ENCODE measurements at places on chromosomes 12 and 14. TPM values are rescaled to one million over a fixed set of nuclear protein-coding genes. Genes with fewer than 3 reads are reported as not detected.

The SLC2A14 gene
- not detected for total RNA-seq

The TSPAN9 gene
- total RNA-seq, result 66.8 TPM

The ADCY4 gene
- 87.0 TPM for total RNA-seq

The PTPRR gene
- total RNA-seq, result 0.46 TPM

The ARL1 gene
- total RNA-seq, result 65.4 TPM

The IL23A gene
- total RNA-seq, result not detected

The KLRK1 gene
- not detected for total RNA-seq

The SLCO1B1 gene
- not detected for total RNA-seq

The LMO3 gene
- not detected for total RNA-seq

The CARMIL3 gene
- not detected for total RNA-seq

- peak; percentile 96 for DNase-seq
- H3K36me3 ChIP-seq, result no peaks in the 10 kb centered on the region
- peak overlapping the region; percentile 89 for H3K27ac ChIP-seq
- H3K4me3 ChIP-seq, result no peak overlapping the region
- peaks cover 16% of the 10 kb centered on the region for H3K4me1 ChIP-seq
- no peaks in the 10 kb centered on the region for H3K27me3 ChIP-seq
Observed at GRCh38 chr14:104436047-104436591, 143.4 kb upstream of the C14orf180 start.

GRCh38 chr14:90509403-90509802 lies 112.6 kb downstream of the CALM1 start:
- no peak overlapping the region for H3K27ac ChIP-seq
- H3K4me1 ChIP-seq, result no peaks in the 10 kb centered on the region
- H3K36me3 ChIP-seq, result no peaks in the 10 kb centered on the region
- H3K4me3 ChIP-seq, result no peak overlapping the region
- no peak for DNase-seq
- no peaks in the 10 kb centered on the region for H3K27me3 ChIP-seq

- no peaks in the 10 kb centered on the region for H3K36me3 ChIP-seq
- peak; percentile 43 for DNase-seq
- peaks cover 62% of the 10 kb centered on the region for H3K4me1 ChIP-seq
- H3K27ac ChIP-seq, result peak overlapping the region; percentile 99
- no peak overlapping the region for H3K4me3 ChIP-seq
- H3K27me3 ChIP-seq, result no peaks in the 10 kb centered on the region
Observed at GRCh38 chr12:96419576-96420276, 19.5 kb upstream of the CDK17 start.

DNA sequence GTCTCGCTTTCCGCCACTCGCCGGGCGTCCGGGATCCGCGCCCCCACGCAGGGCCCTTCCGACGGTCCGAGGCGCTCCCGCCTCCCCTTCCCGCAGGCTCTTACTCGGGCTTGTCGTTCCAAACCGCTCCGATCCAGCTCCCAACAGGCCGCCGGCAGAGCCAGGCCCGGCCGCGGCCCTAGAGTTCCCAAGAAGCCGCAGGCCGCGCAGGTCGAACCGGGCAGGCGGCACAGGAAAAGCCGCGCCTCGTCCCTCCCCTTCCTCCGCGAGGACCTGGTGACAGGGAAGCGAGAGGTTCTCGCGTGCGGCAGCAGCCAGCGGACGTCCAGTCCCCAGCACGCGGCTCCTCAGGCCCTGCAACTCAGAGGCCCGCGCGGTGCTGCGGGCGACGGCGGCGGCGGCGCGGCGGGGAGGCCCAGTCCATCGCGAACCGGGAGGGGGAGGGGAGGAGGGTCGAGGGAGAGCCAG lies 272 bp downstream of the HECTD1 start:
- DNase-seq, result no peak
- H3K27ac ChIP-seq, result peak overlapping the region; percentile 66
- H3K36me3 ChIP-seq, result no peaks in the 10 kb centered on the region
- peak overlapping the region; percentile 96 for H3K4me3 ChIP-seq
- H3K27me3 ChIP-seq, result no peaks in the 10 kb centered on the region
- peaks cover 14% of the 10 kb centered on the region for H3K4me1 ChIP-seq

DNA sequence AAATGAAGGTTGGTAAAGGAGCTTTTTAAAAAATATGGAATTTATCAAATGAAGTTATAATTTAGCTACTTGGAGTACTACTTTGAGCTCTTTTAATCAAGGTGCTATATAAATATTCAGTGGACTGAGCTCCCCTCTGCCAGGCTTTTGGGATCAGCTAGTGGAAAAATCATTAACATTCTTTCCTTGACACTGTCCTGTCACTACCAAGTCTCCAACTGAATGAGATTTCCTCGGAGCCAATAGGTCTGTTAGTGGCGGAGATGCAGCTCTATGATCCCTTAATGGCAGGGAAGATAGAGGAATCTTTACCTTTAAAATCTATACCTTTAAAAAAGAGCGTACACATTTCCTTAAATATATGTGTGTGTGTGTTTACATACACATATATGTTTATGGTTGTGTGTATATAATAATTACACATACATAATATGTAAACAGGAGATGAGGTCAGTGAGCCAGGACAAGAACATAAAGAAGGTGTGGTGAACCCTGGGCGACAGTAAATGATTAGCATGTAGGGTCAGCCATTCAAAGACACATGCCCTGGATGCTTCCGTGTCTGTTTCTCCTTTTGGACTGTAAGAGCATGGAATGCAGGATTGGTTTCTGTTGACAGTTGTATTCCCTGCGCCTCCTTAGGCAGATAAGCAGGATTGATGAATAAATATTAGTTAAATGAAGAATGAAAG lies 47.7 kb upstream of the ATP2A2 start:
- H3K27ac ChIP-seq, result no peak overlapping the region
- no peaks in the 10 kb centered on the region for H3K4me1 ChIP-seq
- H3K27me3 ChIP-seq, result no peaks in the 10 kb centered on the region
- DNase-seq, result no peak
- no peak overlapping the region for H3K4me3 ChIP-seq
- H3K36me3 ChIP-seq, result no peaks in the 10 kb centered on the region

DNA sequence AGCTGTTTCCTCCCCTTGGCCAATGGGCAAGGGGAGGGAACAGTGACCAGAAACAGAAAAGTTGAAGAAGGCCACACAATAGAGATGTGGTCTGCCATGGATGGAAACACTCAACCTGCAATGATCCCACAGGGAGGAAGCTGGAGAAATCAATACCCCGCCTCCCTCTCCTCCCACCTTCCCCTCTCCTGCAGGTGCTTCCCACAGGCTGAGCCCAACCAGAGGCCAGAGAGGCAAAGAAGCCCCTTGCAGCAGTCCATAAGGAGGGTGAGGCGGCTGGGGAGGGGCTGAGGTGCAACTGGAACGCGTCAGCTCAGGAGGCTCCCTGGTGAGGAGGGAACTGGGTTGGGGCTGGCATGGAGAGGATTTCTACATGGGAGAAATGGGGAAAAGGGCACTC lies 84.0 kb downstream of the RNF34 start:
- no peaks in the 10 kb centered on the region for H3K27me3 ChIP-seq
- H3K4me1 ChIP-seq, result no peaks in the 10 kb centered on the region
- no peak overlapping the region for H3K4me3 ChIP-seq
- H3K27ac ChIP-seq, result no peak overlapping the region

GRCh38 chr14:45610318-45610717 lies 357.3 kb upstream of the MIS18BP1 start:
- H3K27me3 ChIP-seq, result no peaks in the 10 kb centered on the region
- no peak overlapping the region for H3K4me3 ChIP-seq
- no peak overlapping the region for H3K27ac ChIP-seq

DNA sequence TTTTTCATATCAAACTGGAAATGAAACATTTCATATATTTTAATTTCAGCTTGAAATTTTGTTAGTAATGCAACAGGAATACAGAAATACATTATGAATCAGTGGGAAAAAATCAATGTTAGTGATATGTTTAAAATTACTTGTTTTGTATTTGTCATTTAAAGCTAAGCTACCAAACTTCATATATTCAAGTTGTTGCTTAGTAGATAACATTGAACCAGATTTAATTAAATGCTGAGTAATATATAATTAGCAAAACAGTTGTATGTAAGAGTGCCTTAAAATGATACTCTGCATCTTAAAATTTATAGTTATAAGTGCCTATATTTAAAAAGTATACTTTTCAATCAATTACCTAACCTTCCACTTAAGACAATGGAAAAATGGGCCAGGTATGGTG lies 5.0 kb downstream of the CHURC1 start:
- H3K4me1 ChIP-seq, result peaks cover 13% of the 10 kb centered on the region
- no peak overlapping the region for H3K4me3 ChIP-seq
- H3K36me3 ChIP-seq, result no peaks in the 10 kb centered on the region
- H3K27me3 ChIP-seq, result no peaks in the 10 kb centered on the region

- no peaks in the 10 kb centered on the region for H3K4me1 ChIP-seq
- no peak overlapping the region for H3K4me3 ChIP-seq
- H3K36me3 ChIP-seq, result no peaks in the 10 kb centered on the region
Observed at GRCh38 chr12:108777156-108777555, 45.8 kb upstream of the CORO1C start.

DNA sequence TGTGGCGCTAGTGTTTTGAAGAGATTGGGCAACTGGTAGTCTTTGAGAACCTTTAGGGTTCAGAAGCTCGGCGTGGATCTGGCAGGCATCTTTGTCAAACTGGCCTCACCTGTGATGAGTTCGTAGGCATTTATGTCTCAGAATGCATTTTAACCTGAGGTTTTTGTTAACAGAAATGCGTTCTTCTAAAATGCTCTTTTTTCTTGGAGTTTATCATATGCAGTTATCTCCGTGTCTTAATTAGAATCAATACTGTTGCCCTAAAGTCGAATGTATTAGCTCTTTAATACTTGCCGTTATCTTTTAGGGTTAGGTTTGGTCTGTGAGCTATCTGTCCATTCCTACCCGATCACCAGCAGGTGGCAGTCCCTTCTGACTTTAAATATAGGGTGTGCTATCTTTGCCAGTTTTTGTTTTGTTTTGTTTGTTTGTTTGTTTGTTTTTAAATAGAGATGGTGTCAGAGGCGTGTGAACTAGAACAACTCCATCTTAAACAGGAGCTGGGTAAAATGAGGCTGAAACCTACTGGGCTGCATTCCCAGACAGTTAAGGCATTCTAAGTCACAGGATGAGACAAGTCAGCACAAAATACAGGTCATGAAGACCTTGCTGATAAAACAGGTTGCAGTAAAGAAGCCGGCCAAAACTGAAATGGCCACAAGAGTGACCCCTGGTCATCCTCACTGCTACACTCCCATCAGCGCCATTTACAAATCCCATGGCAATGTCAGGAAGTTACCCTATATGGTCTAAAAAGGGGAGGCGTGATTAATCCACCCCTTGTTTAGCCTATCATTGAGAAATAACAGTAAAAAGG lies 1.4 kb downstream of the ATF1 start:
- H3K27ac ChIP-seq, result no peak overlapping the region
- peak; percentile 64 for DNase-seq
- H3K4me3 ChIP-seq, result peak overlapping the region; percentile 61

- no peak overlapping the region for H3K4me3 ChIP-seq
- H3K27ac ChIP-seq, result no peak overlapping the region
- no peaks in the 10 kb centered on the region for H3K27me3 ChIP-seq
Observed at GRCh38 chr12:130083002-130083401, 79.3 kb upstream of the FZD10 start.

DNA sequence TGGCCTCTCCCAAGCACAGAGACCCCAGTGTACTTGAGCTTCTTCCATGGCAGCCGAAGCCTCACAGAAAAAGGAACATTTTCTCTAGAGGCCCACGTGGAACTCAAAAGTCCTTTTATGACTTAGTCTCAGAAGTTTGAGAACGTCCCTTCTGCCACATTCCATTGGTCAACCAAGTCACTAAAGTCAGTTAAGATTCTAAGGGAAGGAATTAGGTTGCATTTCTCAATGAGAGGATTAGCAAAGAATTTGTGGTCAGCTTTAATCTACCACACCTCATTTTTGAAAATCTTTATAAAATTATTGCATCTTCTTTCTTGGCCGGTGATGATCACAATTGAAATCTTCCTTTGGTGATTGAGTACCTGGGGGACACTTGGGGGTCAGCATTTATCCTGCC lies 279.9 kb upstream of the TBX3 start:
- no peaks in the 10 kb centered on the region for H3K36me3 ChIP-seq
- H3K27me3 ChIP-seq, result no peaks in the 10 kb centered on the region
- no peaks in the 10 kb centered on the region for H3K4me1 ChIP-seq
- no peak overlapping the region for H3K27ac ChIP-seq

- H3K4me3 ChIP-seq, result no peak overlapping the region
- peaks cover 15% of the 10 kb centered on the region for H3K4me1 ChIP-seq
- no peak for DNase-seq
Observed at GRCh38 chr12:93407054-93407962, 29.6 kb downstream of the NUDT4 start.

- no peaks in the 10 kb centered on the region for H3K36me3 ChIP-seq
- no peaks in the 10 kb centered on the region for H3K4me1 ChIP-seq
- no peak for DNase-seq
- no peak overlapping the region for H3K27ac ChIP-seq
- no peaks in the 10 kb centered on the region for H3K27me3 ChIP-seq
Observed at GRCh38 chr12:13316587-13317246, 120.2 kb downstream of the EMP1 start.

DNA sequence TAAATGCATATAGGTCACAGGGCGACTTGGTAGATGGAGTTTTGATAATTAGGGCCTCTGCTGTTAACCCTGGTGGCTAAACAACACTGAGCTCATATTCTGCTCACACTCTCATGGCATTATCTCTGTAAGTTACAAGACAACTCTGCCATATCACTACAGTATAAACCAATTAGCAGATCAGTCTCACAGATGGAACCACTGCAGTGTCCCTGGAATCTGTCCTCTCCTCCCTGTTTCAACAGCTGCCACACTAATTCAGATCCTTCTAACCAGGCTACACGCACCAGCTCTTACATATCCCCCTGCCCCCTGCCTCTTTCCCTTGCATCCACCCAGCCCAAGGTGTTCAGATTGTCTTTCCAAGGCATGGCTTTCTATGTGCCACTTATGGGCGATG lies 161.0 kb upstream of the RMST start:
- no peak overlapping the region for H3K27ac ChIP-seq
- no peak for DNase-seq
- H3K27me3 ChIP-seq, result no peaks in the 10 kb centered on the region
- H3K4me3 ChIP-seq, result no peak overlapping the region
- no peaks in the 10 kb centered on the region for H3K36me3 ChIP-seq

DNA sequence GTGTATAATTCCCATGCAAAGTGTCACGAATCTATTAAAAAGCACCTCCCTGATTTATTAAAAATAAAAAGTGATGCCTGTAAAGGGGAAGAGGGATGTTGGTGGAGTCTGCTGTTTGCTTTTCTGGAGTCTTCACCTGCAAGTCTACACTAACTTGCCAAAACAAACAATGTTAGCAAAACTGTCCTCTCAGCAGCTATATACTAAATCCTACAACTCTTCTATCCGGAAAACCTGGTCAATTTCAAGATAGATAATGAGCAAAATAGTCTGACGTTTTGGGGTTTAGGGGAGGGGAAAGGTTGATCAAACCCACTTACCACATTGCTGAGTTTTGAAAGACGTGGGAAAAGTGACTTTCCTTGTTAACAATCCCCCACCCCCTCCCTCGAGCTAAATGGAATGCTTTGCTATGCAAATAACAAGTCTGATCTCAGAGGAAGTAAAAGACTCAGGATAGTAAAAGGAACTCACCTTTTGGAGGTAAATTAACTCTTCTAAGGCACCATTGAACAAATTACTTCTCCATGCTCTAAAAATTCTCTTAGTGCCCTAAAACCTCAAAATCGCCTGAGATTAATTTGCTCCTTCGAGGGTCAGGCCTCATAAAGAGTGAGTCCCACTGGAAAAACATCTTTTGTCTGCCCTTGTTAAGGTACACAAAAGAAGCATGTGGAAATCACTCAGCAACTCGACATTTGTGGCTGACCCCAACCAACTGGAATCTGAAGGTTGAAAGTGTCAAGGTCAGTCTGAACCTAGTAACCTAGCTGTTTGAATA lies 13.5 kb downstream of the BMP4 start:
- no peak overlapping the region for H3K4me3 ChIP-seq
- no peaks in the 10 kb centered on the region for H3K36me3 ChIP-seq
- H3K27me3 ChIP-seq, result no peaks in the 10 kb centered on the region
- no peak for DNase-seq
- H3K27ac ChIP-seq, result no peak overlapping the region

- H3K36me3 ChIP-seq, result no peaks in the 10 kb centered on the region
- H3K4me1 ChIP-seq, result peaks cover 4% of the 10 kb centered on the region
- no peak overlapping the region for H3K4me3 ChIP-seq
- no peak overlapping the region for H3K27ac ChIP-seq
Observed at GRCh38 chr14:102821252-102821651, 44.0 kb downstream of the TRAF3 start.
